Activated B cell treated with CpG ODN at 0.5 μM for 24 hours (primary cell): ENCODE measurements at places on chromosomes 4 and X. TPM values are rescaled to one million over a fixed set of nuclear protein-coding genes. Genes with fewer than 3 reads are reported as not detected.

DTHD1 gene
- not detected in 2 replicates for total RNA-seq

NWD2 gene
- total RNA-seq = not detected in 2 replicates

KDR gene
- not detected in 2 replicates for total RNA-seq

PPM1K gene
- total RNA-seq = 72.1 and 76.6 TPM in 2 replicates

HADH gene
- total RNA-seq = 21.2 and 22.8 TPM in 2 replicates

SLC16A2 gene
- not detected in 2 replicates for total RNA-seq

TMPRSS11A gene
- not detected in 2 replicates for total RNA-seq

FAT4 gene
- total RNA-seq = not detected in 2 replicates

ARHGEF38 gene
- total RNA-seq = not detected in 2 replicates

RELL1 gene
- 0.71 and 1.0 TPM in 2 replicates for total RNA-seq

SYTL5 gene
- not detected in 2 replicates for total RNA-seq

CACNA1F gene
- total RNA-seq = 2.6 and 3.0 TPM in 2 replicates

DNA sequence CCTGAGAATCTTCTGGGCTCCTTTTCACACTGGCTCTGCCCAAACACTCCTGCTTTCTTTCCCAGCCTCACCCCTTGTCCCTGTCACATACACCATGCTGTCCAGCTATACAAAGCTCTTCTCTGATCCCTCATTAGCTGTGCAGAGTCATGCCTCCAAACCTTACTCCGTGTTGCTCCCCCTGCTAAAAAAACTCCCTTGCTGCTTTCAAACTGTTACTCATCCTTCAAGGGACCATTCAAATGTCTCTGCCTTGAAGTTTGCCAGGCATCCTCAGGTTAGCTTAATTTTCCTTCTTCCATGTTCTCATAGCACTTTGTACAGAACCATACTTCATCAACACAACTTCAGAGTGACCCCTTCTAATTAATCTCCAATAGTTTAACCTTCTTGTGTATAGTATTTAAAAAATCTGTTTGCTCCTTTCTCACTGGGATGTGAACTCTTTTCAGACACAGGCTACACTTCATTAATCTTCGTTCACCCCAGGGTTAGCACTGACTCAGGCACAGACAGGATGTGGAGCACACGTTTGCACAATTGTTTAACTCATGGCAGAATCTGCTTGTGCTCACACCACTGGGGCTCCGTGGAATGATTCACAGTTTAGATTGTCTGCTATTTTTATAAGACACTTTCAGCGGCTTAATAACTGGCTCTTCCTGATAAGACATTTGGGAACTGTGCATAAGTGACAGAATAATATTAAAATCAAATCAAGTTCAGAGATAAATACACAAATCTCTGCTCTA, 21.4 kb upstream of the SEL1L3 start:
- no peak for DNase-seq
- H3K27me3 ChIP-seq = no peaks in the 10 kb centered on the region
- no peaks in the 10 kb centered on the region for H3K36me3 ChIP-seq
- peak overlapping the region; percentile 62 for H3K27ac ChIP-seq
- no peak overlapping the region for H3K4me3 ChIP-seq

DNA sequence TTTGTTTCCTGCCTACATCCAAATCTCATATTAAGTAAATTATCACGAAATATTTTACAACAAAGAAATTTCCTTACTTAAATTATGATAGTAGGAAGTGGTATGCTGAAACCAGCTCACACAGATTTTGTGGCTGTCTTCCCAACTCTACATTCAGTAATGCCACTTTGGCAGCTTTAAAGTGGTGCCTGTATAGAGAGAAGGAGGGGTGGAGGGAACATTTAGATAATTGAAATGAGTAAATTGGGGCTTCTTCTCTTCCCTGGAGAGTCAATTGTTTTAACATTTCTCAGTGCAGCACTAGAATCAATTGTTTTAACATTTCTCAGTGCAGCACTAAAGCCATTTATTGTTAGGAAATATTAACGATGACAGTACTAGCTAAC, 1323.1 kb downstream of the PCDH7 start:
- no peaks in the 10 kb centered on the region for H3K27me3 ChIP-seq
- no peaks in the 10 kb centered on the region for H3K4me1 ChIP-seq
- H3K27ac ChIP-seq = no peak overlapping the region

- H3K27me3 ChIP-seq = no peaks in the 10 kb centered on the region
- peaks cover 4% of the 10 kb centered on the region for H3K4me1 ChIP-seq
- H3K36me3 ChIP-seq = peaks cover 51% of the 10 kb centered on the region
- H3K4me3 ChIP-seq = no peak overlapping the region
- H3K27ac ChIP-seq = no peak overlapping the region
- no peak for DNase-seq
Measured at GRCh38 chrX:101399825-101400224, 7.9 kb downstream of the GLA start.

DNA sequence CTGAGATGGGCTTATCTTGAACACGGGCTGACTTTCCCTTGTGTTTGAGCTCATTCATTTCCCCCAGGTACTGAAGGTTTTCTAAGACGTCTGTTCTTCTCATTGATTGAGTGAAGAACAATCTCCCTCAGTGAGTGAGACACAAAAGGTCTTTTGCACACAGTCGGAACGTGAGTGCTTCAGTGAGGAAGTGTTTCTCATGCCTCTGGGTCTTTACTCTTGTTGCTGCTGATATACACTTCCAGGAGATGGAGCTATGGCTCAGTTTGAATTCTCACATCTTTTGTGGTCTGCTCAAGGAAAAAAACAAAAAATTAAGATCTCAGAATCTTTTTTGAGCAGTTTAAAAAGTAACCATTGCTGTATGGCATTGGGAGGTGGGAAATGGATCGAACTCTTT, 981.9 kb upstream of the TENM3 start:
- H3K4me3 ChIP-seq = no peak overlapping the region
- no peak overlapping the region for H3K27ac ChIP-seq
- H3K4me1 ChIP-seq = no peaks in the 10 kb centered on the region
- H3K27me3 ChIP-seq = no peaks in the 10 kb centered on the region
- no peak for DNase-seq

DNA sequence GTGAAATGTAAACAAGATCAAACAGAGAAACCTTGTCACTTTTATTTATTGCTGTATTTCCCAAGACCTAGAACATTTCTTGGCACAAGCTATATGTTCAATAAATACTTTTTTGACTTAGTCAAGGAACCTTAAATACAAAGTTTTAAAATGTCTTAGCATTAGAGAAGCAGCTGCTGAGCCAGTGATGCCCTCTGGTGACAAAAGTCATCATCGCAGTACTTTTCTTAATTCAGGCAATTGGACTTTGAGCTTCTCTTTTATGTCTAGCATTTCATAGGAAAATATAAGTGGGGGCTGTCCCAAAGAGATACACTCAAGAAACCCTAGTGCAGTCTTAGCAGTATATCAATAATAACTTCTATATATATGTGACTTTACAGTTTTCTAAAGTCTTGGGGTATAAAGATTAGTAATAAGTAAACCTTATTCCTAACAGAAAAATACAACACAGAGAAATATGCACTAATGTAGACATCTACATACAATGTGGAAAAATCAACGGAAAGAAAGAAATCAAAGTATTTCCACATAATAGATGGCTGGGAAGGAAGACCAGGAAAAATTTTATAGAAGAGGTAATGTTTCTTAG, 118.4 kb downstream of the DTHD1 start:
- H3K27ac ChIP-seq = no peak overlapping the region
- H3K27me3 ChIP-seq = no peaks in the 10 kb centered on the region
- H3K4me3 ChIP-seq = no peak overlapping the region
- DNase-seq = no peak
- H3K4me1 ChIP-seq = no peaks in the 10 kb centered on the region
- H3K36me3 ChIP-seq = no peaks in the 10 kb centered on the region

- no peaks in the 10 kb centered on the region for H3K36me3 ChIP-seq
- no peak overlapping the region for H3K27ac ChIP-seq
- H3K27me3 ChIP-seq = peaks cover 42% of the 10 kb centered on the region
- H3K4me3 ChIP-seq = peak overlapping the region; percentile 76
- peaks cover 16% of the 10 kb centered on the region for H3K4me1 ChIP-seq
- no peak for DNase-seq
Measured at GRCh38 chr4:142846729-142847596, 862 bp upstream of the INPP4B start.

DNA sequence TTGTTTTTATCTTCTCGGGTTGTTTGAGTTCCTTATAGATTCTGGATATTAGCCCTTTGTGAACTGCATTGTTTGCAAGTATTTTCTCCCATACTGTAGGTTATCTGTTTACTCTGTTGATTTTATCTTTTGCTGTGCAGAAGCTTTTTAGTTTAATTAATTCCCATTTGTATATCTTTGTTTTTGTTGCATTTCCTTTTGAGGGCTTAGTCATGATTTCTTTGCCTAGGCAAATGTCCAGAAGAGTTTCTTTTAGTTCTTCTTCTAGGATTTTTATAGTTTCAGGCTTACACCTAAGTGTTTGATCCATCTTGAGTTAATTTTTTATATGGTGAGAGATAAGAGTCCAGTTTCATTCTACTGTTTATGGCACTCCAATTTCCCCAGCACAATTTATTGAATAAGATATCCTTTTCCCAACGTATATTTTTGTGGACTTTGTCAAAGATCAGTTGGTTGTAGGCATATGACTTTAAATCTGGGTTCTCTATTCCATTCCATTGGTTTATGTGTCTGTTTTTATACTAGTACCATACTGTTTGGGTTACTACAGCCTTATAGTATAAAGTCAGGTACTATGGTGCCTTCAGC, 54.3 kb downstream of the EGF start:
- H3K36me3 ChIP-seq = no peaks in the 10 kb centered on the region
- peaks cover 22% of the 10 kb centered on the region for H3K27me3 ChIP-seq
- H3K4me1 ChIP-seq = peaks cover 21% of the 10 kb centered on the region
- H3K4me3 ChIP-seq = no peak overlapping the region

GRCh38 chr4:93748373-93749291, 79.9 kb upstream of the ATOH1 start:
- H3K27me3 ChIP-seq = no peaks in the 10 kb centered on the region
- H3K27ac ChIP-seq = peak overlapping the region; percentile 61
- H3K4me1 ChIP-seq = peaks cover 14% of the 10 kb centered on the region
- H3K36me3 ChIP-seq = no peaks in the 10 kb centered on the region
- DNase-seq = no peak

DNA sequence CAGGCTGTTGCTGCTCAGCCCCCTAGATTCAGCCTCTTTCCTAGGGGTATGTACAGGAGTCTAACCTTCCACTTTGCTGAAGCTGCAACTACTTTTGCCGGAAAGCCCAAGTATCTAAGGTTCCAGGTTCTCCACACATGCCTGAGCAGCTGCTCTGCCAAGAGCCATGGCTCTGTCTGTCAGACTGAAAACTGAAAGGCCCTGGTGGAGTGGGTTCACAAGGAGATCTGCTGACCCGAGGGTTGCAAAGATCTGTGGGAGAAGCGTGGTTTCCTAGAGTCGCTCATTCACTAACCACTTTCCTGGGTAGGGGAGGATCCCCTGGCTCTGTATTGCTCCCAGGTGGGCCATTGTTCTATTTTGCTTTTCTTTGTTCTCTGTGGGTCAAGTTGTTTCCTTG, 6.0 kb upstream of the PNMA6F start:
- peaks cover 4% of the 10 kb centered on the region for H3K4me1 ChIP-seq
- no peak for DNase-seq
- H3K27ac ChIP-seq = no peak overlapping the region
- H3K36me3 ChIP-seq = no peaks in the 10 kb centered on the region
- H3K27me3 ChIP-seq = peaks cover 7% of the 10 kb centered on the region

DNA sequence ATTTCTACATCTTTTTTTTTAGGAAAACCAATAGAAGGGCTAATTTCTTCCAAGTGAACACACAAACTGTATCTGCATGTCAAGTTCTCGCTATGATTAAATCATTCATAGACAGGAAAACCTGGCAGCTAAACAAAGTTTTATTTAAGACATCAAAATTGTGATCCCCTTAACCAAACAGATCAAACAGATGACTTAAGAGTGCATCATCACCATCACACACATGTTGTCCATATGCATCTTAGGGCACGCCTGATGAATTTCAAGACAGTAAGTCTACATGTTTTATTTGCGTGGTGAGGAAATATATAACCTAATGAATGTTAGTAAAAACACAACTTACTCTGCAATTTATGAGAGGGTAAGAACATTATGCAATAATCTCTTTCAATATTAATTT, 317.0 kb upstream of the ANXA10 start:
- H3K27me3 ChIP-seq = no peaks in the 10 kb centered on the region
- no peaks in the 10 kb centered on the region for H3K36me3 ChIP-seq
- H3K4me1 ChIP-seq = no peaks in the 10 kb centered on the region
- no peak overlapping the region for H3K4me3 ChIP-seq
- no peak for DNase-seq

DNA sequence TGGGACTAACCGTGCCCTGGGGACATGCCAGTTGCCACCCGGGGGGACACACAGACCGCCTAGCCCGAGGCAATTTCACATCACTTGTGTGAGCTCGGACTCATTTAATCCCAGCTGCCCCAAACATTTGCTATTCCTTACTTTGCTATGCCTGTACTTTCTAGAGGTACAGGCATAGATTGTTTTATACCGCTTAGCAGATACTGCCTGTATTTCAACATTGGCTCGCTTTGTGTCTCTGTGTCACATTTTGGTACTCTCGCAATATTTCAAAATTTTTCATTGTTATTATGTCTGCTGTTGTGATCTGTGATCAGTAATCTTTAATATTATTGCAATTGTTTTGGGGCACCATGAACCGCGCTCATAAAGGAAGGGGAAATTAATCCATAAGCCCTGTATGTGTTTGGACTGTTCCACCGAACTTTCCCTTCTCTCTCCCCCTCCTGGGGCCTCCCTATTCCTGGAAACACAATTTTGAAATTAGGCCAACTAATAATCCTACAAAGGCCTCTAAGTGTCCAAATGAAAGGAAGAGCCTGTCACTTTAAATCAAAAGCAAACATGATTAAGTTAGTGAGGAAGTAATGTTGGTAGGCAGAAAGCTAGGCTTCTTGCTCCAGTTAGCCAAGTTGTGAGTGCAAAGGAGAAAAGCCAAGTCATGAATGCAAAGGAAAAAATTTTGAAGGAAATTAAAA, 568 bp upstream of the CASP6 start:
- peak overlapping the region; percentile 93 for H3K4me3 ChIP-seq
- peaks cover 20% of the 10 kb centered on the region for H3K4me1 ChIP-seq
- H3K36me3 ChIP-seq = no peaks in the 10 kb centered on the region

GRCh38 chr4:7338059-7338452, 96.7 kb downstream of the PSAPL1 start:
- no peak for DNase-seq
- H3K27me3 ChIP-seq = no peaks in the 10 kb centered on the region
- H3K27ac ChIP-seq = no peak overlapping the region
- H3K4me1 ChIP-seq = no peaks in the 10 kb centered on the region
- H3K4me3 ChIP-seq = no peak overlapping the region

DNA sequence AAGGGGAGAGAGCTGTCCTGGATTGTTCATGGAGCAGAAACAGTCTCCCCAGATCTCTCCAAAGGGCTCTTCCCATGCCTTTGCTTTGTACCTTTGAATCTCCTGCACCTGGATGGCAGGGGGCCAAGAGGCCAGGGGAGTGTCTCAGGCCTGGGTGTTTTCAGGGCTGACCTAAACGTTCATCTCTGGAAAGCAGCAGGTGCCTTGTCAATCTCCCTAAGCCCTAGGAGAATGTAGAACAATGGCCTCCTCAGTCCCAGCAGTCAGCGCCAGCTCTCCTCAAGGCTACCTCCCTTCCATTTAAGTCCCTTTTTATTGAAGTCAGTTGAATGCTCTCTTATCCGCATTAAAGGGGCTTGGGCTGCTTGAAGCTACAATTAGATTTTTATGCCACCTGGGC, 31.2 kb upstream of the NSUN7 start:
- no peaks in the 10 kb centered on the region for H3K36me3 ChIP-seq
- peaks cover 3% of the 10 kb centered on the region for H3K27me3 ChIP-seq
- H3K27ac ChIP-seq = no peak overlapping the region
- no peak overlapping the region for H3K4me3 ChIP-seq
- DNase-seq = no peak
